ACHN (cell line): ENCODE measurements at places on chromosomes 6 and 20.

DNA sequence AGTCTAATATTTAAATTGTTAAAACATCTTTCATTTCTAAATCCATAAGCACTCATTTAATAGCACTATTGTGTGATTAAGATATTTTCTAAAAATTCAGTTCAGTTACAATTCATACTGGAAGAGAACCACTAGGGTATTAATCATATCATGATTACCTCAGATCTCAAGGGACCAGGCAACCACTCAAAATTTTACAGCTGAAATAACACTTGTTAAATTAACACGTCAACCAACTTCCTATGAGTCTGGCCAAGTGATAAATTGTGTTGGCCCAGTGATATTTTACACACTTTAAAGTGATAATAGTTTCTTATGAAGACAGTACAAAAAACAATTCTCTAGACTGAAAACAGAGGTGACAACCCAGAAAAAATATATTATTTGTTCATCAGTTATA is 869.0 kb upstream of the ADGRB3 start:
- no peak for DNase-seq

- no peak for DNase-seq
Measured at GRCh38 chr20:51127713-51128112, 104.8 kb upstream of the KCNG1 start.

GRCh38 chr6:145756170-145756662 is 20.9 kb upstream of the EPM2A start:
- DNase-seq: no peak

- peak; percentile 4 for DNase-seq
Measured at GRCh38 chr6:167306401-167306998, 15.4 kb downstream of the UNC93A start.

- DNase-seq: no peak
Measured at GRCh38 chr6:130848945-130849344, 21.7 kb downstream of the SMLR1 start.

DNA sequence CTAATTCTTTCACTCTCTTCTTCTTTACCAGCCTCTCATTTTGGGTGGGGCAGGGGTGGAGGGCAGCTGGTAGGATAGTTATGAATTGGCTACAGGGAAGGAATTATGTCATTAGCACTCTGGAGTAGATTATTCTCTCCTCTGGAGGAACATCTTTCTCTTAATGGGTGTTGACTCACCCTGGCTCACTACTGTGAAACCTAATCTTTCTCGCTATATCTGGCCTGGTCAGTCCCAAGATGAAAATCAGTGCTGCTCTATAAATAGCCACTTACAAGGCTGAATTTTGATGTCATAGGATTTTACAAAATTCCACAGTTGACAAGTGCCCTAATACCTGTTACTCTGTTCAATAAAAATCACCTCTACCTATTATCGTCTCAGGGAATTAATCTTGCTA is 151.3 kb downstream of the COL9A1 start:
- no peak for DNase-seq

GRCh38 chr6:147961481-147962141 is 381.0 kb upstream of the SASH1 start:
- no peak for DNase-seq

DNA sequence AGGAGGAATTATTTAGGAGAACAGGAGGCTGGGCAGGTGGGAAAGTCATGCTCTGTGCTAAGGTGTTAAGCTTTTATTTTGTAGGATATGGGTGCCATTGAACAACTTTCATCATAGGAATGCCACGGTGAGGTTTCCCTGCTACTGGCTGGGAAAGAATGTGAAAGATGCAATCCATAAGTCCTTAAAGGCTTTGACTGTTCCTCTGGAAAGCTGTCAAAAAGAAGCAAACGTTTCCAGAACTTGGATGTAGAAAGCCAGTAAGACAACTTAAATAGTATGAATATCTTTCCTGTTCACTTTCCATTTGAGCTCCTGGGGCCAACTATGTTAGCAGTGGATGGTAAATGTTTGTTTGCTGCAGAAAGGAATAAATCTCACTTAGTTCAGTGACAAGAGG is 574.4 kb downstream of the RNF144B start:
- no peak for DNase-seq

DNA sequence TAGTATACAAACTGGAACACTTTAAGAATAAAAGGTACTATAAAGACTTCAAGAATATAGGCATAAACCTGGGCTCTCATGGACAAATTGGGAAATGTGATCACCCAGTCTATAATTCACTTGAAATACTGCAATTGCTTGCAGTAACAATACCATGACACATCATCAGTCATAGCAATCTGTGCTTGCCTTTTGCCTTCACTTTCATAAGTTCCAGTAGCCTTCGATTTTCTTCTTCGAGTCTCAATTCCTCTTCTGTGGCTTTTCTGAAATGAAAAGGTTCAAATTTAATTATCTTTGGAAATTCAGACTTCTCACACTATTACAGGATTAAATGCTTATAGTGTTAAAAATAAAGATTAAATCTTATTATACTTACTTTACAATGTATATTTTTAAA is 96.3 kb upstream of the ZBTB24 start:
- DNase-seq: no peak

DNA sequence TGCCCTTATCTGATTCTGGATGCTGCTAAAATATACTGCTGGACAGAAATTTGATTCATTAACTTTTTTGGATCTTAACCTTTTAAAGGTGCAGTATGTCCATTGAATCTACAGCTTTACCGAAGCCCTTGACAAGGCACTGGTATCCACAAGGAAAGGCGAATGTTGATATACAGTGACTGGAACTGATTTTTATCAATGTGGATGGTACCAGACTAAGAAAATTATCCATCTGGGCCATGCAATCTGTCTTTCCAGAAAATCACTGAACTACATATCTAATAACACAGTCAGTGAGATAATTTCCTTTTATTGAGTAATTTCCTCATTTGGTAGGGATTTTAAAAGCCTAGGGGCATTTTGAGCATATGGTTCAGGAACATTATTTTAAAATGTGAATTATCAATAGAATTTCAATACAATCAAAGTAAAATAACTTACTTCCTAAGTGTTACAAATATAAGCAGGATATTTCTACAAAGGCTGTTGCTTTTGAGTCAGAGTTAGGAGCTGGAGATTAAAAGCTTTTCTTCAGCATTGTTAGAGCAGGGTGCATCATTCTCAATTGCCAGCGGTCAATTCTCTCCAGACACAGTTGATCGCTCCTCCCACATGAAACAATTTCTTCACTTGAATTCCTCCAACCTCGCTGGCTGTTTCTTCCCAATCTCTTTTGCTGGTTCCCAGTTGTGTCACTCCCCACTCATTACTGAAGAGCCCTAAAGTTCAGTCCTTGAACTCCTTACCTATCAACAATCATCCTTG is 585.3 kb upstream of the FLRT3 start:
- DNase-seq: no peak

GRCh38 chr6:16392010-16392409 is 153.6 kb downstream of the GMPR start:
- DNase-seq: no peak

GRCh38 chr20:62530643-62531032 is 54.8 kb upstream of the GATA5 start:
- no peak for DNase-seq
